NCI-H2029 treated with DMSO at 0.1 percent for 48 hours (cell line): ENCODE measurements at places on chromosomes 2 and 18.
A peak's percentile ranks its signal among the peaks of the same experiment; 100 is the strongest.

GRCh38 chr2:119774026-119774425 is 14.3 kb downstream of the PTPN4 start:
- no peak for DNase-seq

GRCh38 chr2:21067859-21068537 is 24.1 kb upstream of the APOB start:
- no peak for DNase-seq

GRCh38 chr2:120893811-120894584 is 158.3 kb downstream of the GLI2 start:
- no peak for DNase-seq

GRCh38 chr2:209523041-209523740 is 99.3 kb downstream of the MAP2 start:
- DNase-seq: no peak

GRCh38 chr2:102112271-102112670 is 30.3 kb upstream of the IL1R1 start:
- DNase-seq: no peak

- no peak for DNase-seq
Measured at GRCh38 chr18:23893653-23894052, 120.9 kb upstream of the TTC39C start.

- DNase-seq: no peak
Measured at GRCh38 chr2:220572385-220572784, 945.0 kb downstream of the SLC4A3 start.

GRCh38 chr2:2613279-2614199 is 282.5 kb upstream of the MYT1L start:
- peak; percentile 92 for DNase-seq

DNA sequence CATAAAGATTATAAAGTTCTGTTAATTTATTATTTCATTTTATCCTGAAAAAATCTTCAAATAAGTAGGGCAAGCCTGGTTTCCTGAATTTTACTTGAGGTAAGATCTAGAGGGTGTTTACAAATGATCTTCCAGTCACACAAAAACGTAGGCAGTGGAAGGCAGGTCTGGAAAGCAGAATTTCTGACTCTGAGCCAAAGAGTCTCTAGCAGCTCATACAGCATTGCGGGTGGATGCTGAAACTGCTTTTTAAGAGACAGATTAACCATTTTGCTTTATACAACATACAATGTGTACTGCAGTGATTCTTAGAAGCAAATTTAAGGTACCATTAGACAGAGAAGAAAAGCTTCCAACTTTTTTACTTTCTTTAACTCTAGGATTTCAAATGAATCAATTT is 117.0 kb downstream of the FTCDNL1 start:
- no peak for DNase-seq

DNA sequence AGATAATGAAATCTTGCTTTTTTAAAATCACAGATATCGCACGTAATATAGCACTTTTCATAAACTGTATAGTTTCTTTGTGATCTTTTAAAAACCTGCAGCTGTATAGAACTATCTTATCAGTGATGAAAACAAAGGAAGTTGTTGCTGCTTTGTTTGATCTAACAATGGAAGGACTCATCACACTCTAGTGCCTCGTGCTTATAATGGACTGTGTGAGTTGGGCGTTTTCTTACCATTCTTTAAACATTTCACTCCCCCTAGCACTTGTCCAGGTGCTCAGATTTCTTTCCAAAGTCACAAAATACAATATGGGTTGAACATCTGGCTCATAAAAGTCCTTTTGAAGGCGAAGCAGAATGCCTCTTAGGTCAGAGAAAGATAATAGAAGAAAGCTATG is 94.8 kb upstream of the SPATS2L start:
- DNase-seq: no peak

- no peak for DNase-seq
Measured at GRCh38 chr2:54308186-54308585, 52.2 kb upstream of the TSPYL6 start.

DNA sequence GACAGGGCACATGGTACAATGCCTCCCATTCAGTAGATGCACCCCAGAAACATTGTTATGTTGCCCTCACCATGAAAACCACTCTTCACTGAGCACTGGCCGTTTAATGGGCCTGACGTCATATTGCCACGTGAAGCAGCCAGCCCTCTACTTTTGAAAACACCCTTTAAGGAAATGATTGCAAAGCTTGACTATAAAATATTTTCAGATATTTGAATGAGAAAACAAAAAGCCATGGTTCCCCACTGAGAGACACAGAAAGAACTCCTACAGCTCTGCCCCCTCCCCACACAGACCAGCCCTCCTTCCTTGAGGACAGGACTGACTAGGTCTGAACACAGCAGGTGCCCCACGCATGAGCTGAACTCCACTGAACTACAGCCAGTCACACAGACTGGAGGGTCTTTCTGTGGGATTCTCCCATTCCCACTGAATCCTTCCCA is 349.1 kb downstream of the ANAPC1 start:
- DNase-seq: no peak

GRCh38 chr2:9095226-9095625 is 91.7 kb upstream of the MBOAT2 start:
- DNase-seq: no peak

- no peak for DNase-seq
Measured at GRCh38 chr2:32931945-32932709, 14.6 kb upstream of the LTBP1 start.

DNA sequence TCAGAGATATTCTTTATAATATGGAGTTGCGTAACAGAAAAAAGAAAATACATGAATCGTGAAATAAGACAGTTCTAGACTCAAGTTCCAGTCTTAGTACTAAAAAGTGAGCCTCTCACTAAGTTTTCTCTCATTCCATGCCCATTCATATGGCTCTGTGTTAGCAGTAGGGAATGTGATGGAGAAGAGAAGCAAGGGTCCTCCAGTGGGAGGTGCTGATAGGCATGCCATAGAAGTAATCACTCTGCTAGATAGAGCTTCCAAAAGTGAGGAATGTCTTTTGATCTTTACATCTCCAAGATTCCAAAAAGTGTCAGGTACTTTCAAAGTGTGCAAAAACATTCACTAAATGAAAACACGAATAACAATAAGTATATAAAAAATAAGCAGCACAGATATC is 678.4 kb downstream of the DCDC2C start:
- DNase-seq: no peak

DNA sequence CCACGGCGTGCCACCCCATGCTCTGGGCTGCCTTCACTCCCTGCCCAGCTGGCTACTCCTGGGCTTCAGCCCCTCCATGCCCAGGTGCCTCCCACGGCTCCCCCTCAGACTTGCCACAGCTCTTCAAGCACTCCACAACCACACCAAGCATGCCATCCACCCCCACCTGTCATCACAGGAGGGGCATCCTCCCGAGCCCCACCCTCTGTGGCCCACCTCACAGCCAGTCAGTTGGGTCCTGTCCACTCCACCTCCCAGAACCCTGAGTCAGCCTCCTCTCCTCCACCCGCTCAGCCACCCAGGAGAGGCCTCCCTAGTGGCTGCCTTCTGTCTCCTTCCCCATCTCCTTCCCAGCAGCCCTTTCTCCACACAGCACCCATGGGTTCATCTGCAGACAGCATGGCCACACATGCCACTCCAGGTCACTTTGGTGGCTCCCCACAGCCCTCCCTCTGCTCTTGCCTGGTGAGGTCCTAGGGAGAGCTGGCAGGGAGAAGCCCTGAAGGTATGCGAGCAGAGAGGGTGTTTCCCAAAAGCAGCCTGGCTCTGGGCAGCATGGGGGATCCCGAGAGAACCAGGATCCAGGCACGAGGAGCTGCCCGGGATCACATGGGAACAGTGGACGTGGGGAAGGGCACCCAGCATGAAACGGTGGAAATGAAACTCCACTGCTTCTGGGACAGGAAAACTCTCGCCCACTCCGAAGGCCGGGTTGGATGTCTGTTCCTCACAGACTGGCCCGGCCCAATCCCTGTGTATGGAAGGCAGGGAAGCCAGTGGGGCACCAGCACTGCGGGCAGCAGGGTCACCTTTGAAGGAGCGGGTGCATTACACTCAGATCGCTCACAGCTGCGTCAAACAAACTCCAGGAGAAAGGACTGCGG is 2.7 kb downstream of the LIMS2 start:
- no peak for DNase-seq

- DNase-seq: no peak
Measured at GRCh38 chr2:145638675-145639074, 1118.8 kb upstream of the ZEB2 start.

- DNase-seq: no peak
Measured at GRCh38 chr2:64594226-64594989, 59.3 kb downstream of the SERTAD2 start.

DNA sequence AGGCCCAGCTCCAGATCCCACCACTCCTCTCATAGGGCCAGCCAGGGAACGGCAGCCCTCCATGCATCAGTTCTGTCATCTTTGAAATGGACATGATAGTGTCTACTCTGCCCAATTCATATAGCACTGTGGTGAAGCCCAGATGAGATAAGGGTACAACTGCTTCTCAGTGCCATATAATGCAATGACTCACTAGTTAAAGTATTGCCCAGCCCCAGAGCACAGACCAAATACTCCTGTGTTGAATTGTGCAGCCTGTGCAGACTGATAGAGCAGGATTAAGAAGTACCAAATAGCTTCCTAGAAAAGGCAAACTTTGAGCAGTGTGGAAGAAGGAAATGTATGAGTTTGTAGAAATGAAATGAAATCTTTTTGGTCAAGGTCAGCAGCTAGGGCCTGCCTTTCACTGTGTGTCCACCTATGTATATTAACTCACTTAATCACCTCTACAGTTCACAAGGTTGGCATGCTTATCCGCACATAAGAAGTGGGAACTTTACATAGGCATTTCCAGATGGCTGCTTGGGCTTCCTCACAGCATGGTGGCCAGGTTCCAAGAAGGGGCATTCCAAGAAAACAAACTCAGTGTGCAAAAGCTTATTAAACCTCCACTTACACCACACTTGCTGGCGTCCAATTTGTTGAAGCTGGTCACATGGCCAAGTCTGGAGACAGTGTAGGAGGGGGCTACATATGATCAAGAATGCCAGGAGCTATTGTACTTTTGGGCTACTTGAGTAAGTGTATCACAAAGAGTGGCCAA is 102.8 kb upstream of the COPS8 start:
- no peak for DNase-seq

GRCh38 chr2:173991856-173992588 is 26.8 kb upstream of the SP3 start:
- no peak for DNase-seq

DNA sequence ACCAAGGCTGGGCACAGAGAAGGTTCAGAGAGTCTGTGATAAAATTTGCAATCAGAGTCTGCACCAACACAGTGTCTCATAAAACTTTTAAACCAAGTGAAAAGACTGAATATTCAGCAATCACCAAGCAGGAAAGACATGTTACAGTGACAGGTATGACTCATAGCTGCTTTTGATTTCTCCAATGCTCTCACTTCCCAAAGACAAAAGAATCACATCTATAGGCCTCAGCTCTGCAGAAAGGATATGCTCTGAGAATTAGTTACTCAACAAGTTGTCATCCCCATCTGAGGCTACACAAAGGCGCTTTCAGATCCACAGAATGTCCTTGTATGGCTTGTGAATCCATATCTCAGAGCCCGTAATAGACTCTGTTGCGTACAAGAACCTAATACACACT is 92.5 kb downstream of the KCNF1 start:
- no peak for DNase-seq

GRCh38 chr2:231807020-231807419 is 20.8 kb downstream of the COPS7B start:
- no peak for DNase-seq

GRCh38 chr2:72109904-72110303 is 37.8 kb downstream of the CYP26B1 start:
- DNase-seq: no peak

GRCh38 chr18:3593381-3593903 is 143.5 kb downstream of the TGIF1 start:
- no peak for DNase-seq

DNA sequence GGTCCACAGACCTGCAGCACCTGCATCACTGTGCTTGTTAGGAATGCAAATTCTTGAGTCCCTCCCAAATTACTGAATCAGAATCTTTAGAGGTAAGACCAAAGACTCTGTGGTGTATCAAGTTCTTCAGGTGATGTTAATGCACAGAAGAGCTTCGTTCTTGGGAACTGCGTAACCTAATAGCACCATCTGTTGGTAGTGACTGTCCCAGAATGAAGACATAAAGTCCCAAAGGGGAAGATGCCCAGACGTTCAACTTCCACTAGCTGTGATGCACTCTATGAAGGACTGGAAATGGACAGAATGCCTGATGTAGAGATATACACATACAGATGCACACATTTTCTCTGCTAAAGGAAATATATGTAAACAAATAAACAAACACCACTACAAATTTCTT is 576.0 kb downstream of the LRP1B start:
- DNase-seq: no peak

DNA sequence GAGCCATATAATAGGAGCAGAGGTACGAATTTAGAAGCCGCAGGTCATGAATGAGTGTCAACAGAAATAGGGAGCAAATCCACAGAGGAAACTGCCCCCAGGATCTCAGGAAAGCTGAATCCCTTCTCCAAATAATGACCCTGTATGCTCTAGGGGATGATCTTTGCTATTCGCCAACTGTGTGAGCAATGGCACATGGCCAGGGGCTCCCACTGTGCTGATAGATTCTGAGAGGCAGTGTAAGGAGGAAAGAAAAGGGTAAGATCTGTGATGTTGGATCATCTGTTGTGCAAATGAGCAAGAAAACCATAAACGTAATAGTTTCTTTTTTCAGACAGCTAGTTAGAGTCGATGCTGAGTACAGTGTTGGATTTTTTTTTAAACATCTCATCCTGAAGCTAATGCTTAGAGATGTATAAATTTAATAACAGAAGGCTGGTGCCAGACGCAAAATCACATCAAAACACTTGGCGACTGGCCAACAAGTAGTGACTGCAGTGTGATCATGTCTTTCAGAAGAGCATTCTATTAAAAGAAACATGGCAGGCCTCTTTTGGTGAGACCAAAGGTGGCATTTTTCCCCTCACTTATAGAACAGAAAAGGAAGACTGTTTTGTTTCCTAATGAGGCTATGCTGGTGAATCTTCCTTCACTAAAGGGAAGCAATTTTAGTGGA is 77.4 kb downstream of the ABCA12 start:
- DNase-seq: no peak

GRCh38 chr18:47418746-47419145 is 167.3 kb upstream of the SKOR2 start:
- DNase-seq: no peak

DNA sequence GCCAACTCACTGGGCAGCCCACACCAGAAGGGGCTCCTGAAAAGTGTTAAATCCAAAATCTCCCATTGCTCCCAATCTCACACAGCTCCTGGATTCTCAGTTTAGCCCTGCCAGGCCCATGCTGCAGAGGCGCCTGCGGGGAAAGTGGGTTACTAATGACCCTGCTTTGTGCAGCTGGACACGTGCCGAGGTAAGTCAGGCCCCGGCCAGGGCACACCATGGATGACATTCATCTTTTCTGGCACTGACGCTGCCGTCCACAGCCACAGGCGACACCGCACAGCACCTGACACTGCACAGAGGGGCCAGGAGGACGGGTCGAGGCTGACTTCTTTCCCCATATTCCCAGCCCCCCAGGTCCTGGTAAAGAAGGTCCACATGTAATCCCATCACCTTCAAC is 193.5 kb downstream of the EIPR1 start:
- DNase-seq: no peak

- no peak for DNase-seq
Measured at GRCh38 chr2:9215680-9216079, 9.1 kb downstream of the ASAP2 start.
